ENCODE measurements at places on chromosomes 1 and 21. TPM values are rescaled to one million over a fixed set of nuclear protein-coding genes. Genes with fewer than 3 reads are reported as not detected.

DNA sequence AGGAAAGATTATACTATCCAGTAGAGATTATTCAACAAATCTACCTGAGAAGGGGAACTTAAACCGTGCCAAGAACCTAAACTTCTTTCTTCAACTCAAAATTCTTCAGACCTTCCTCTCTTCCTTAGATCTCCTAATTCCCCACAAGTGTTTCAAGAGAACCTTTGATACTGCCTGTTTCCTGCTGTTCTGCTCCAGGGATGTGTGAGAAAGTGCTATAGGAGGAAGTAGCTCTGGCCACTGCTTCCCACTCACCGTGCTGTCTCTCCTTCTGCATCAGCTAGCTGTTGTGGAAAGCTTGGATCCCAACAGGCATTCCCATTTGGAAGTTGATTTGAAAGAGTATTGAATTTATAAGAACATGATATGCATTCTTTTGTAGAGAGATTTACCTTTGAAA lies 4.5 kb upstream of the NOS1AP start:
- peaks cover 5% of the 10 kb centered on the region for H3K4me1 ChIP-seq
- no peak overlapping the region for H3K4me3 ChIP-seq
- no peak overlapping the region for H3K27ac ChIP-seq
- DNase-seq: no peak
- no peaks in the 10 kb centered on the region for H3K27me3 ChIP-seq
- no peaks in the 10 kb centered on the region for H3K36me3 ChIP-seq

DNA sequence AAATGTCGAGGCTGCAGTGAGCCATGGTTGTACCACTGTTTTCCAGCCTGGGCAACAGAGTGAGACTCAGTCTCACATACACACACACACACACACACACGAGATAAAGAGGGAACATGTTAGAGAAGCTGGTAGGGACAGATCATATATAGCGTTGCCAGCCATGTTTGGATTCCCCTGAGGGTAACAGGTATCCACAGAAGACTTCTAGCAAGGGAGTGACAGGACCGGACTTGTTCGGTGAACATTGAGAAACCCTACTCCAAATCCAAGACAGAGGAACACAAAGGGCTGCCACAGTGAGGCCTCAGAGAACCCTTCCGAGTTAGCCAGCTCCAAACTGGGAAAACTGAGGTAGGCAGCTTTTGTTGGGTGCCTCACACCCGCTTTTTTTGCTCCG lies 3.7 kb upstream of the SARS1 start:
- no peak for DNase-seq
- no peaks in the 10 kb centered on the region for H3K36me3 ChIP-seq
- no peaks in the 10 kb centered on the region for H3K27me3 ChIP-seq
- H3K27ac ChIP-seq: no peak overlapping the region

- H3K4me3 ChIP-seq: no peak overlapping the region
- H3K4me1 ChIP-seq: no peaks in the 10 kb centered on the region
- no peak overlapping the region for H3K27ac ChIP-seq
- no peaks in the 10 kb centered on the region for H3K27me3 ChIP-seq
- no peaks in the 10 kb centered on the region for H3K36me3 ChIP-seq
Observed at GRCh38 chr1:9331558-9332346, 39.1 kb downstream of the SPSB1 start.

Gene TEKT2
- 117 TPM for polyA plus RNA-seq

Gene OPRD1
- polyA plus RNA-seq: 0.18 TPM
